ENCODE measurements at places on chromosomes 3 and 15.

DNA sequence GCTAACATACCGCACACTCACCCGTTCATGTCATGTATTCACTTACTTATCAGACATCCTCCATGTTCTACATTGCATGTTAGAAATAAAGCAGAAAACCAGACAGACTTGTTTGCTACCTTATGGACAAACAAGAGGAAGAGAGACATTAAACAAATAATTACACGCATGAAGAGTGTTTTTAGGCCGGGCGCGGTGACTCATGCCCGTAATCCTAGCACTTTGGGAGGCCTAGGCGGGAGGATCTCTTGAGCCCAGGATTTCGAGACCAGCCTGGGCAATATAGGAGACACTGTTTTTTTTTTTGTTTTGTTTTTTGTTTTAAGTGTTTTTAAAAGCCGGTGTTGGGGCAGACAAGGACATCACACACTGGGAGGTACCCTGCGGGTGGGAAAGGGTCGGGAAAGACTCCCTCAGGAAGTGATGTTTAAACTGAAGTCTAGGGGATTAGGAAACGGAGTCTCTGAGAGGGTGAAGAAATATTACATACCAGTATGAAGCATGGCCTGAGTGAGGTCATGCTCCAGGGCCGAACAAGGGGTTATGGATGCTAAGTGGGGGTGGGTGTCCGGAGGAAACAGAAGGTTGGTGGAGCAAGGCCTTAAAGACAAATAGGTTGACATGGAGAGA is 2.1 kb upstream of the USP3 start:
- DNase-seq = no peak

DNA sequence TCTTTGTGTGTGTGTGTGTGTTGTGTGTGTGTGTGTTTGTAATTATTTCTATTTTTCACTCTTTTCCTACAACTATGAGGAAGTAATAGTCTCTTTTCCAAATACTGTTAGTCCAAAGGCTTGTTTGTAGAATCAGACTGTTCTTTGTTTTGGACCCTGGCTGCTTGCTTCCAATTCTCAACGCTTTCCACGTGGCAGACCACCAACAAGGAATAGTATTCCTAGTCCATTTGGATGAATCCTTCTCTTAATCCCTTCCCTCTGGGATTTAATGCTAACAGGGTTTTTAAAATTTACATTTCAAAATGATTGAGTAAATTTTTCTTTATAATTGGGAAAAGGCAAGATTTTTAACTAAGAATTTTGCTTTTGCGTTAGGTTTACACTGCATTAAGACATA is 62.7 kb downstream of the ADAMTSL3 start:
- DNase-seq = no peak

DNA sequence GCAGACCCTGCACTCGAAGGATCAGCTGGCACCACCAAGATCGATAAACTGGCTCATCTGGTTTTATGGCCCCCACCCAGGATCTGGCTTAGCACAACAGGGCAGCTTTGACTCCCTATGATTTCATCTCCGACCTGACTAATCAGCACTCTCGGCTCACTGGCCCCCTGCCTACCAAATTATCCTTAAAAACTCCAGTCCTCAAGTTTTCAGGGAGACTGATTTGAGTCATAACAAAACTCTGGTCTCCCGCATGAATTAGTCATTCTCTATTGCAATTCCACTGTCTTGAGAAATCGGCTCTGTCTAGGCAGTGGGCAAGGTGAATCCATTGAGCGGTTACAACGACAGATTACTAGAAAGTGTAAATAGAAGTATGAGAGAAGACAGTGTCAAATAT is 521.9 kb upstream of the RGMA start:
- no peak for DNase-seq

DNA sequence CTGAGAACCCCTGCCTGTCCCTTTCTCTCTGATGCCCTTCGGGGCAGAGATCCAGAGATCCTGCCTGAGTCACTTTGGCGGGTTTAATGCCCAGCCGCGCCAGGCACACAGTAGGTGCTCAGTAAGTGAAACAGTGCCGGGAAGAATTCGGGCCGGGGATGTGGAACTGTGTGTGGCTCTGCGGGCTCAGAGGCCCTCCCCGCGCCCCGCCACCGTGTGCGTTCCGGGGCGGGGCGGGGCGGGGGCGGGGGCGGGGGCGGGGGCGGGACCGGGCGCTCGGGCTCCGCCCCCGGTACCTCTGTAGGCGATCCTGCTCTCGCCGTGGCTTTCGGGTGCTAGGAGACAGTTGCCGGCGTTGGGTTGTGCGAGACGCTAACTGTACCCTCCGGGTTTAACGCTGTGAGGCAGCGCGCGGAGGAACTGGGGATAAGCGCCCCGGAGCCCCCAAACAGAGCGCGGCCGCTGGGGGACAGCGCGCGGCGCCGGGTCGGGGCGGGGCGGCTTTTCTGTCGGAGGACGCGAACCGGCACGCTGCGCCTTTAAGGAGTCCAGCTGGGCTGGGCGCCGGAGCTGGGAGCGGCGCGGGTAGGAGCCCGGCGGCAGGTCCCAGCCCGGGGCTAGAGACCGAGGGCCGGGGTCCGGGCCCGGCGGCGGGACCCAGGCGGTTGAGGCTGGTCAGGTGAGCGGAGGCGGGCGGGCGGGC is at the start of gene ABHD6:
Gene ABHD6 (plus strand): TSS at position 555 of the 703 bp plus-strand sequence. CDS start 18,795 bp downstream, outside the sequence.
- no peak for DNase-seq

GRCh38 chr3:114624571-114625181 is 330.8 kb downstream of the TIGIT start:
- peak; percentile 92 for DNase-seq

DNA sequence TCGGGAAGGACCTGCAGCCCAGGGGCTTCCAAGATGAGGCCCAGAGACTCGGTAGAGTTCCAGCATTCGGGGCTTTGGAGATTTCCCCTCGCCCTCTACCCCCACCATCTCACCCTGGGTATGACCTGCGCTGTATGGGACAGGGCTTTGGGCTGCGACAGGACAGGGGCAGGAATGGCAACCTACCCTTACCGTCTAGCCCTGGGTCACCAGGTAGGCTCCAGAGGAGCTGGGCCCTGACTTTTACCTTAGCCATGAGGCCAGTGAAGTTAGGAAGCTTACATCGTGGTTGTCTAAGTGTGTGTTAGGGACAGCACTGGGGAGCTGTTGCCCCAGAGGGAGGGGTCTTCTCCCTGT is 683 bp downstream of the PPM1M start:
- no peak for DNase-seq

DNA sequence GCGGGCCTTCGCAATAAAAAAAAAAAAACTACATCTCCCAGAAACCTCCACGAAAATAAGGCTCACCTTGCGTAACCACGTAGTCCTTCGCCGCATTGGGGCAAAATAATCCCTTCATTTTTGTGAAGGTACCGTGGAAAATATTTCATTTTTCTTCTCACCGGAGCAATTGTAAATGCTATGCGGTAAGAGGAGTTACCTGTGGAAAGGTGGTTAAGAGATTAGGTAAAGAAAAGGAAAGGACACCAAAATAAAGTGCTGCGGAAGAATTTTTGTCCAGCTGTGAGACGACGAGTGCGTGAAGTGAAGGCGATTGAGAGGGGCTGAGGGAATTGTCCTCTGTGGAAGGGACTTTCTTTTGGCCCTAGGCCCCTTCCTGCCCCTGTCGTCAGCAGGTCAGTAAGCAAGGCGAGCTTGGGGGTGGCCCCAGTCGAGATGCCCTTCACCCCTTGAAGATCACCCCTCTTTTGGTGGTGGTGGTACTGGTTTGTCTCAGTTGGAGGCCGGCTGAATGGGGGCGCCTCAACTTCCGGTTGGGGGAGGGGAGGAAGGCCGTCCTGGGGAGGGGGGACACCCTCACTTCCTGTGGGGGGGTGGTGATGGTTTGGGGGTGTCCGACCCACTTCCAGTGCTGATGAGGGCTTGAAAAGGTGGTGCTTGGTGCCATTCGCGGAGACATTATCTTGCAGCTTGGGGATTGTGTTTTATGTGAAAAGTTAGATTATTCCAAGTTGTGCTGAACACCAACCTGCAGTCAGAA is at the start of gene HMG20A:
Gene HMG20A (plus strand): TSS at position 279 of the 760 bp plus-strand sequence. CDS start 37,520 bp downstream, outside the sequence.
- peak; percentile 74 for DNase-seq

GRCh38 chr3:72451841-72452240 is 396.4 kb downstream of the SHQ1 start:
- no peak for DNase-seq

GRCh38 chr15:90763366-90764099 is 46.4 kb downstream of the BLM start:
- no peak for DNase-seq

GRCh38 chr3:155270063-155270462 is 23.4 kb downstream of the STRIT1 start:
- no peak for DNase-seq

DNA sequence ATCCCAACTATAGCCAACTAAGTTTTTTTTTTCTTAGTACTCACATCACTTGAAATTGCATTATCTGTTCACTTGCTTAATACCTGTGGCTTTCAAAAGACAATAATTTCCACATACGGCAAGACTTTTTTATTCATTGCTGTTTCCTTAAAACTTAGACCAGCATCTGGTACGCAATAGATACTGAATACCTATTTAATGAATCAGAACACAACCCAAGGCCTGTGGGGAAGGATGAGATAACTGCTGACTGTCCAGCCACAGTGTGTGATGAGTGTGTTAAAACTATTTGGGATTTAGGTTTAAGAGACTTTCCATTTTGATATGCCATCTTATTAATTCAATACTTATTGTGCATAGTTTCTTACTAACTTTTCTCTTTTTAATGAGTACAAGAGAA is 988.7 kb downstream of the NTRK3 start:
- peak; percentile 62 for DNase-seq

DNA sequence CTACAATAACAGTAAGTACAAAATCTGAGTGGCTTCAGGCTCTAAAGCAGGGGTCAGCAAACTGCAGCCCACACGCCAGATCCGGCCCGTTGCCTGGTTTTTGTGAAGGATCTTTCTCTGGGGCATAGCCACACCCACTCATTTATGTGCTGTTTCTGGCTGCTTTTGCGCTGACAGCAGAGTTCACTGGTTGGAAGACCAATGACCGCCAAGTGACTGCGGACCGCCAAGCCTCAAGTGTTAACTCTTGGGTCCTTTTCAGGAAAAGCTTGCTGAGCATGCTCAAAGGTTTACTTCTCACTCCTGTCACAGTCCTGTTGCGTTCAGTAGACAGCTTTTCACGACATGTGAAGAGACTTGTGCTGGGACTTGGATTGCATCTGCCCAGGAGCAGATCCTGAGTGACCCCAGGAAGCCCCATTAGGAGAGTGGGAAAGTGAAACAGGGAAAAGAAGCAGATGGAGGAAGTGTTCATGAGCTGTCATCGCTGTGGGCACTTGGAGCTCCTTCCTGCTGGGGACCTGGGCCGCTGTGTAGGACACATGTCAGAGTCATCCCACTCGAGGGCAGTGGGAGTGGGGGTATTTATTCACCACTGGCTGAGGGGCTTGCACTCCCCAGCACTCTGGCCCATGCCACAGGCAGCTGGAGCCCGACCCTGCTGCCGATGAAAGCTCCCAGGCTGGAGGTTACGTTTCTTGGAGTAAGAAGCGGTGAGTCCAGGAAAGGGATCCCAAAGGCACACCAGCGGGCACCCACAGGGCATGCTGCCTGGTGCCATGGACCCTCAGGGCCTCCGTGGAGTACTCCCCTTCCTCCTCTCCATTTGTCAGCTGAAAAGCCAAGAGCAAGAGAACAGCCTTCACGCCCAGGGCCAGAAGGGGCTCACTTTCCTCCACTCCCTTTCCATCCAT is 249.1 kb downstream of the PLCL2 start:
- no peak for DNase-seq

DNA sequence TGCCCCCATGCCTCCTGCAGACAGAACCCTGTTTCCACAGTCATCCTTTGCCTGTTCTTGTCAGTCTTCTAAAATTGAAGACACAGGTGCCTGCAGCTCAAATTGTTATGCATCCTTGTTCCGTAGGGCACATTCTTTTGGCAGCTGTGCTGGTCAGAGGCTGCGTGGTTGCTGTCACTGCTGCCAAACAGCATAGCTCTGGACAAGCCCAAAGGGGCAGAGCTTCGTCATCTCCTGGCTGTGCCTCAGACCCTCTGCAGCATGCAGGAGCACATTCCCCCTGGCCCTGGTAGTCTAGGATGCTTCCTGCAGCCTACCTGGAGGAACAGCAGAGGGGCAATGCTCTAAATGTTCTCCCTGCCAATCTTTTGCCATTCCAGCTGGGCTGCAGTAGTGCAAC is 2.1 kb upstream of the FBXL22 start:
- DNase-seq = no peak

DNA sequence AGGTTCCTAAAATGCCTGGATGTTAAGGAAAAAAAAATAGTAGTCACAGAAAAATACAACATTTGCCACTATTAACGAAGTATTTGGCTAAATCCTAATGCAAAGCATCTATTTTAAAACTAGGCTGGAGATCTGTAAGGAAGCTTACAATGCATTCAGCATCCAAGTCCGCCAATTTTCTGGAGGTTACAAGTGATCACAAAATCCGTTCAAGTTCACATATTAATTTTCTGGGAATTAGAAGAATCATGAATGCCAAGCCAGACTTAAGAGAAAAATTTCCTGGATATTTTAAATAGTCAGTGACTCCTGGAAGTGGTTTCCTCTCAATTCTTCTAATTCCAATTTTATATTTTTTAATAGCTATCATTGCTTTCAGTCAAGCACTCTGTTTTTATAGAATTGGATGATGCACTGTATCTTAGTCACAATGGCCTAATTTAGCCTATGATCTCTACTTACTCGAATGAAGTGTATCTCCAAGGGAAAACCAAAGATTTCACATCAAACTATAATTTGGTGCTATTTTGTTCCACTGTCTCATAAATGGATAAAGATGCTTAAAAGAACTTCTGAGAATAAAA is 60.4 kb downstream of the P3H2 start:
- no peak for DNase-seq

DNA sequence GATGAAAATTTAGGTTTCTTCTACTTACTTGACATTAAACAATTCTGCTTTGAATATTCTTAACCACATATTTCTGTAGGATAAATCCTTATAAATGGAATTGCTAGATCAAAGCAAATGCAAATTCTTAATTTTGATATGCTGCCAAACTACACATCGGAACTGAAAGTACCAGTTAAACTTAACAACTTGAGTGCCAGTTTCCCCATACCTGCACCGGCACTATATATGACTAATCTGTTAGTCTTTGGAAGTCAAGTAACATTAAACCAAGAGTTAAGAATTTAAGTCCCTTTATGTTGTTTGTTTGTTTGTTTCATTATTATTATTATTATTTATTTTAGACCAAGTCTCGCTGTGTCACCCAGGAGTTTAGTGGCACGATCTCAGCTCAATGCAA is 103.9 kb upstream of the AKAP13 start:
- DNase-seq = no peak

- no peak for DNase-seq
Observed at GRCh38 chr3:38644662-38645053, 4.8 kb downstream of the SCN5A start.

GRCh38 chr3:19596408-19596807 is 337.6 kb downstream of the EFHB start:
- no peak for DNase-seq

DNA sequence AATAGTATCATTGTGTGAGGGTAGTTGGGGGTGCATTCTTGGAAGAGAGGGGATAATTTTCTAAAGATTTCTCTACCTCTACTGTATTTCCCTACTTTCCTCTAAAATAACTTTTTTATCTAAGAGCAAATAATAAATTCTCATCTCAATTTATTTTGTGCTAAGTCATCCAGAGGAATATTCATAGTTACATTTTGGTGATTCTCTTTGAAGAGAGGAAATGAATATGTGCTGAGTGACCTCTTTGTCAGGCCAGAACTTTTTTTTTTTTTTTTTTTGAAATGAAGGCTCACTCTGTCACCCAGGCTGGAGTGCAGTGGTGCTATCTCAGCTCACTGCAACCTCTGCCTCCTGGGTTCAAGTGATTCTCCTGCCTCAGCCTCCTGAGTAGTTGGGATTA is 15.1 kb upstream of the CCDC80 start:
- DNase-seq = no peak
